ENCODE measurements at places on chromosomes 11 and 22.

DNA sequence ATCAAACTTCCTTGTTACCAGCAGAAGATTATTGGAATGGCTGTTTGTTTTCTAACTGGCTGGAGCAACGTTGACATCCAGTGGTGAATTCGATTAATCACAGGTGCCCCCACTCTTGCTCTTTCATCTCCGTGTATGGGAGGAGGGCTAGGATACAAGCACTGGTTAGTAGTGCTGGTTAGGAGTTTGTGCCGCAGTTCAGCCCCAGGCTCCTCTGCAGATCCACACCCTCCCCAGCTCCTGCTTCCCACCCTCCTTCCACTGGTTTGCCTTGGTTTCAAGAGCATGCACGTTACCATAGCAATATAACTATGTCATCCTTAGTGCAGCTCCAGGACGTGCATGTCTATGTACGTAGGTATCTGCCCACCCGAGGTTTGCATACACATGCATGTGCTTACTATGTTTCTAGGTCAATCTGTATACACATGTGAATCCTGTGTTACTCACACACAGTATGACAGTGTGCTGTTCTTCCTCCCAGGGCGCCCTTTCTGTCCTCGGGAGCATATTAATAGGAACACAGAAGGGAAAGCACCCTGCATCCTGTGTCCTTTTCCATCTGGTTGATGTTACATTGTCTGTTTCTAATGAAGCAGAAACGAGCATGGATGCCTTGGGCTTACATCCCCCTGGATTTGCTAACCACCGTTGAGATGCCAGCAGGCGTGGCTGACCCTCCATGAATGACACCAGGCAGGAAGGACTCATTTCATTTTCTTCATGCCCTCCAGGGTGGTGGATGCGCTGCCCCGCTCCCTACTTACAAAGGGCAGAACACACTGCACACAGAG, 539.3 kb downstream of the OPCML start:
- peak; percentile 82 for DNase-seq

DNA sequence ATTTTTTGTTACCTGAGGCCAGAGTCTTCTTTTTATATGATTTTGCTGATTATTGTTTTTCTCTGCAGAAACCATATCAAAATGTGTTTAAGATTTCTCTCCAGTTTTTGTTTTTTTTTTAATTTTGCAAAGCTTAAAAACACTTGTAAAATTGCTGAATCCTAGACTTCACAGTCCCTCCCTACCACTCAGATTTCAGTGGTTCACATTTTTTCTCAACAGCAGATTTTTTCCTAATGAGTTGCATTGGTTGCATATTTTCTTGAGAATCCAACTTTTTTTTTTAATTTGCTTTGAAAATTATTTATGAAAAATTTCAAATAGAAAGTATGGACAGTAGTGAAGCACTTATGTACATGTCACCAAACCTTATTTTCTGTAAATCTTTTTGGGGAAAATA, 5.8 kb downstream of the ARL14EP start:
- no peak for DNase-seq

GRCh38 chr11:119780222-119780953, 51.4 kb upstream of the NECTIN1 start:
- DNase-seq, result no peak

- no peak for DNase-seq
Measured at GRCh38 chr11:128806506-128807261, 60.4 kb downstream of the KCNJ1 start.

- DNase-seq, result no peak
Measured at GRCh38 chr11:115316696-115317095, 187.5 kb downstream of the CADM1 start.

GRCh38 chr11:866481-866880, 23.8 kb downstream of the TSPAN4 start:
- no peak for DNase-seq

GRCh38 chr22:44364751-44365130, 52.0 kb upstream of the SHISAL1 start:
- no peak for DNase-seq

GRCh38 chr11:26493616-26494015, 78.4 kb downstream of the MUC15 start:
- DNase-seq, result no peak

GRCh38 chr11:60240662-60241061, 2.3 kb downstream of the MS4A4E start:
- DNase-seq, result no peak

- no peak for DNase-seq
Measured at GRCh38 chr11:70423523-70424505, 25.5 kb downstream of the CTTN start.

- DNase-seq, result no peak
Measured at GRCh38 chr11:70725278-70725677, 326.9 kb downstream of the CTTN start.

GRCh38 chr11:624705-625635, at the start of gene CDHR5:
TSS of gene CDHR5 (minus strand) at chr11:624955. CDS start at chr11:624902, 53 bp downstream.
- no peak for DNase-seq

DNA sequence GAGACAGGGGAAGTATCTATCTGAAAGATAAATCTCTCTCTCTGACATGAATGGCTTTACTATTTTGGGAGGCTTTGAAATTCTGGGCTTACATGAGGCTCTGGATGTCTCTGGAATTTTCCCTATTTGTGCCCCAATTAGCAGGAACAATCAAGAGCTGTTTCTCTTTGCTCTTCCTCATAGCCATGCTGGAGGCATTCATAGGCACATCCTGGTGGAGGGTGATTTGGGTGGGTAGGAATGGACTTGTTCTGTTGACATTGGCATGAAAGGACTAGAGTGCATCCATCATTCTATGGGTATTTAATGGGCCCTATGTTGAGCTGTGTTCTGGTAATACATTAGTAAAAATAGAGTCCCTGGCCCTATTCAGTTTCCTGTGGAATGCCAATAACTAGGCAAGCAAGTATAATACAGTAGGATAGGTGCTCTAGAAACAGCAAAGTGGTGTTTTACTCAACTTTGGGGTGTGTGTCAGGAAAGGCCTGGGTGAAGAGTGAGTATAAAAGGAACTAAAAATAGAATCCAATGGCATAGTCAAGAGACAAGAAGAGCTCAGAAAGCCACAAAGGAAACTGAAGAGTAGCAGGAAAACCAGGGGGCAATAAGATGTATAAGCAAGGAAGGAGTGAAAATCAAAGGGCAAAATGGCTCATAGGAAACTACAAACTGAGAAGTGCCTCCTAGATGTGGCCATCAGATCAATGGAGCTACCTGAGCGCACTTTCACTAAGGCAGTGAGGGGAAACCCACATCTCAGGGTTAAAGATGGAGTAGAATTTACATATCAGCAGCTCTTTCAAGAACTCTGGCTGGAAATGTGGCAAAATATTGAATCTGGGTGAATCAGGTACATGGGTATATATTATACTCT, 45.0 kb downstream of the CWC15 start:
- no peak for DNase-seq

DNA sequence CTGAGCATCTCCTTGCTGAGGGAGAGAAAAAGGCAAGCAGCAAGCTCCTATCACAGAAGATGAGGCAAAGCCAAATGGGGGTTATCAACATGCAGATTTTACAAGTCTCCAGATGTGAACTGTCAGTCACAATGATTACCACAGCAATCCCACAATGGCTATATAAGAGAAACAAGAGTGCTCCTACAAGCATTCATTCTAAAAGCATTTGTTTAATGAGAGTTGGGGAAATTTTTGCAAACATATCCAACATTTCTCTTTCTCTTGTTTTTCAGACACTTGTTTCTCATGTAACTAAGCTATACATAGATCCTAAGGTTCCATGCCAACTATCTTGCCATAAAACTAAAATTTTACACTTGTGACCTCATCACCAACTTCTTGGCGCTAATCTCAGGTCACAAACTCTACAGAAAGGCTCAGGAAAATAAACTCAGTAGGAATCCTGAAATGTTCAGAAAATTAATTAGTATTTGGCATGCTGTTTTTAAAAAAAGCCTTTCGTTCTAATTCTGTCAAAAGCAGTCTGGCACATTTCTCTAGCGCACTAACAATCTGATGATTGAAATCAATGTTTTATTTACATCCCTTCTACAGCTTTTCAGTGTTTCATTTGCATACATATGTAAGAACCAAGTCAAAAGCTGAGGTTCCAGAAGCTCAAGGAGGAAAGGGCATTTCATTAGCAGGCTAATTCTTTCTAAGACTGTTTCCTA, 199.5 kb downstream of the TTC28 start:
- DNase-seq, result no peak

DNA sequence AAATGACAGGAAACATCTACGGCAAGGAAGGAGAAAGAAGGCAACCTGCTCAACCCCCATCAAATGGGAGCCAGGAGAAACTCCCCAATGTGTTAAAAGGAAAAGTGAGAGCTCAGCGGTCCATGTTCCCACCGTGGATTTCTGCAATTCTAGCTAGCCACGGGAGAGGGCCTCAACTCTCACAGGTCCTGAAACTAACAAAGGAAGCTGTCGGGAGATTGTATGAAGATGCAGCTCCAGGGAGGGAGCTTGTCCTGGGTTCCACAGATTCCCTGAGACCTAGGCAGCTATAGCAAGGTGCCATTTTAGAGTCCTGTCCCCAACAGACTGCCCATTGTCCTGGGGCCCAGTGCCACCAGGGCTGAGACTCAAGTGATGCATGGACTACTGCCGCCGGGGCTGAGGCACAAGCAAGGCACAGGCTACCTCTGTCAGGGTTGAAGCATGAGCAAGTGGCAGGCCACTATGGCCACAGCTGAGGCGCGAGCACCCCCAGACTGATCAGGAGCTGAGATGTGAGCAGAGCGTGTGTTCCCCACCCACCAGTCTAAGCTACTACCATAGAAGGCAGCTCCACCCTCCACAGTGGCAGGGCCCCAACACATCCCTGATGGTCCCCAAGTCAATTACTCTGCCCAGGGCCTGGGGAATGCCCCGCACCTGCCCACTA, 31.3 kb downstream of the RSF1 start:
- no peak for DNase-seq

- DNase-seq, result no peak
Measured at GRCh38 chr11:132448334-132448995, 1078.0 kb downstream of the NTM start.

DNA sequence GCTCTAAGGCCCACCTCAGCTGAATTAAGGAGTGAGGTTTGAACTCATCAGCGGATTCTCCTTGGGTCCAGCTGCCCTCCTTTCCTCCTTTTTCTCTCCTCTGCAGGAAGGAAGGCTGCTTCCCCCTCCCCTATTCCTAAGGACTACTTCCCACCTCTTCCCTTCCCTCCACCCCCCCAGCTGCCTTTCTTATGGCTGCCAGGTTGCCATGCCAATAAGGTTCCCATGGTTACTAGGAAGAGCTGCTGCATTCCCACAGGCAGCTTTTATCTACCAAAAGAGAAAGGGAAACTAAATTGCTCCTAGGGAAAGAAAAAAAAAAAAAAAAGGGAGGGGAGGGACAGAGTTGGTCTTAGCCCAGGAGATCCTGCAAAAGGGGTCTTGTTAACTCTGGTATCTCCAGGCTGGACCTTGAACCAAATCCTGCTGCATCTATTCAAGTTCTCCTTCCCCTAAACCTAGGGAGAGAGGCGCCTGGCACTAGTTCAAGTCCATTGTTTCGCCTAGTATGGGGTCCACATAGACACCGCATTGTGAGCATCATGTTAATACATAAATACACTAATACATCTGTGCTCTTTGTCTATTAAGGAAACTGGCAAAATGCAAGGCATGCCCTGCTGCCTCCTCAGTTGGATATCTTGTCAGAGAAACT, 21.2 kb upstream of the FEZ1 start:
- DNase-seq, result peak; percentile 29

- no peak for DNase-seq
Measured at GRCh38 chr11:12546122-12546521, 128.1 kb upstream of the TEAD1 start.
